Effector CD8-positive, alpha-beta T cell (primary cell): ENCODE measurements at places on chromosomes 16 and 17.

- no peak for DNase-seq
Measured at GRCh38 chr17:35082073-35082657, 18.7 kb upstream of the RFFL start.

DNA sequence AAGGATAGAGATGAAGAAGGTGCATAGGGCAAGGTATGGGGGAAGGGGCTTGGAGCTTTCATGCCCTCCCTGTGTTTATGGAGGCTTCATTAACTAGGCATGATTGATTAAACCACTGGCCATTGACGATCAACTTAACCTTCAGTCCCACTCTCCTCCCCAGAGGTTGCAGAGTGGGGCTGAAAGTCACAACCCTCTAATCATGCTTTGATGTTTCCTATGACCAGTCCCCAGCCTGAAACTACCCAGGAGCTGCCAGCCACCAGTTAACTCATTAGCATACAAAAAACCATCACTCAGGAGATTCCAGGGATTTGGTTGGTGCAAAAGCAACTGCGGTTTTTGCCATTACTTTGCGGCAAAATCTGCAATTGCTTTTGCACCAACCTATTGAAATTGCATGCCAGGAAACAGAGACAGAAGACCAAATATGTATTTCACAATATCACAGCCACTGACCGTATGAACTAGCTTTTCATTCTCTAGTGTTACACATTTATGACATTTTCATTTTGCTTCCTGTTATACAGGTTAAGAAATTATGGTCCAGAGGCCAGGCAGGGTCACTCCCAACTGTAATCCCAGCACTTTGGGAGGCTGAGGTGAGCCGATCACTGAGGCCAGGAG, 5.4 kb downstream of the GFOD2 start:
- no peak for DNase-seq

GRCh38 chr16:66754819-66755218, 3.4 kb upstream of the DYNC1LI2 start:
- no peak for DNase-seq

DNA sequence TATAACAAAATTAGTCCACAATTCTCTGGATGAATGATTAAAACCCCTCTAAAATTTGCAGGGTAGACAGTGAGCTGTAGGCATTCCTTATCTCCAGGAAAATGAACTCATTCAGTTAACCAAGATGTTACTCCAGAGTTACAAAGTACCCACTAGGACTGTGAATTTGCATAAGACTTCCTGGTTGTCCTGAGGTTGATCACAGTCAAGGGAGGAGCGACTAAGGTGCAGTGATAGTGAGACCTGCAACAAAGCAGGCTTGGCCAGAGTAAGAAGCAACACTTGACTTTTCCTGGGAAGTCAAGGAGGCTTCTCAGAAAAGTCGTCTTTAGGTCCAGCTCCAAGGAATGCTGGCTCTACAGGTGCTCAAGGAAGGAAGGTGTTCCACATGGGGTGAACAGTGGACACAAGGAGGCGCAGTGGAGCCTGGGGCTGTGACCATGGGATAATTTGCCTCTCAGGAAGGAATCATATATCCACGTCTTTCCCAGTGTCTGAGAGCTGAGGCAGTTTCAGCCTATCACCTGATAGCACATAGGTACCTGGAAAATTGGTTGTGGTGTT, 821.1 kb upstream of the EEF2KMT start:
- DNase-seq: no peak
